Stimulated activated CD8-positive, alpha-beta memory T cell treated with anti-CD3 and anti-CD28 coated beads, Interleukin-12 subunit alpha, Interleukin-12 subunit beta, amount 100 ng/mL, for 4 hours (primary cell): ENCODE measurements at places on chromosomes 16 and 17.

DNA sequence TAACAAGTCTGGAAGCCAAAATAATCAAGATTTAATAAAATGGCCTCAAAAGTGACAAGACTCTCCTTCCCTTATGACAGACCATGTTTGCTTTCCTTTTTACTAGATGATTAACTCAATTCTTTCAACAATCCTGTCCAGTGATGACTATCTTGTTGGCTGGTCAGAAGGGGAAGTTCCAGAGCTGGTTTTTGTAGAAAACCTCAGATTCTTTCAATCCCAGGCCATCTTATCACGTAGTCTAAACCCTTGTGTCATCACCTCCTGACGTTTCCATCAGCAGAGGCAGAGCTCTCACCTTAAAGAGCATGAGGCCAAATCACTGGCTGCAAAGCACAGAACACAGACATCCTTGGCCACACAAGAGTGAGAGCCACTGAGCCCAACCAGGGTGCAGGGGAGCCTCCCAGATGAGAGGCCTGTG is 125.3 kb downstream of the ANKRD11 start:
- no peak for DNase-seq

DNA sequence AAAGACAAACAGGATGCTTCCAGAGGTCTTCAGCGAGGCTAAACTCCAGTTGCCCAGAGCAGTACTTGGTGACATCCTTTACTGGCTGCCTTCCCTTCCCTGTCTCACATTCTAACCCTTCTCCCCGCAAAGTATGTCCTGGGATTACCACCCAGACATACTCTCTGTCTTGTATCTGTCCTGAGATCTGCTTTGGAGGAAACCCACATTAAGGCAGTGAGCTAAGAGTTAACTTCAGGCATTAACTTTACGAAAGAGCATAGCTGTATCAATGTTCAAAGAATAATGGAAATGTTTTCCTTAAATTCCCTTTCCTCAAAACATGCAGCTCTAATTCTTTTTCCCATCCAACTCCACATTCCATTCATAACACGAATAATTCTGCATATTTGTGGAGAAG is 385.2 kb downstream of the NPIPA8 start:
- no peak for DNase-seq

GRCh38 chr16:2039274-2040031 is 8.2 kb downstream of the NTHL1 start:
- no peak for DNase-seq

DNA sequence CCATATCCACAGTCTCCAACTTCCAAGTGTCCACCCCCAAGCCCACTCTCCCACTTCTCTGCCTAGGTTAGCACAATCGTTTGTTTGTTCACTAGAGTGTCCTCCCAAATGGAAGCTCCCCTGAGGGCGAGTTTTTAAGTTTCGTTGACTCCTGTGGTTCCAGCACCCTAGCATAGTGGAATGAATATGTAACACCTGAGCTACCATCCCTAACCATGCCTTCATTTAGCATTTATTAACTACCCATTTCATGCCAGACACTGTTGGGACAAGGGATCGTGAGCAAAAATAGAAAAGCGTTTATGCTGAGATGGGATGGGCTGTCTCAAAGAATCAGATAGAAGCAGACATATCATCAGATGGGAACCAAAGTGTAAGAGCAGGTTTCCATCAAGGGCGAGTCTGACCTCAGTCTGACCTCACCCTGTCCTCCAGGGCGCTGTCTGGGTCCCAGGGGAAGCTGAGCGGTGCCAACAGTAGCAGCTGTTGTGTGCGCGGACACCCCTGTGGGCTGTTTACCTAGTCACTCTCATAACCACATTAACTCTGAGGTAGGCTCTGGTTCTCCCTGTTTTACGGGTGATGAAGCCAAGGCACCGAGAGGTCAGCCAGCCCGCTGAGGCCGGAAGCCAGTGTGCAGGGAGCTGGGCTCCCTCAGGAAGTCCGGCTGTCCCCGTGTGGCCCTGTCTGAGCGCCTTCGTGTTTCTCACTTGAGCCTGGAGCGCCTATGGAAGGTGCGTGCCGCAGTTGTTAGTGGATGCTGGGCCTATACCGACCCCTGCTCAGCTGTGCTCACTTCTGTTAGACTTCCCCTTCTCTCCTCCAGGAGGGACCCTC is 6.2 kb downstream of the CNP start:
- no peak for DNase-seq

GRCh38 chr16:964356-965035 is 6.3 kb downstream of the LMF1 start:
- DNase-seq = peak; percentile 24

- no peak for DNase-seq
These were observed 27.2 kb upstream of the SHISA9 start for GRCh38 chr16:12874186-12874585.

DNA sequence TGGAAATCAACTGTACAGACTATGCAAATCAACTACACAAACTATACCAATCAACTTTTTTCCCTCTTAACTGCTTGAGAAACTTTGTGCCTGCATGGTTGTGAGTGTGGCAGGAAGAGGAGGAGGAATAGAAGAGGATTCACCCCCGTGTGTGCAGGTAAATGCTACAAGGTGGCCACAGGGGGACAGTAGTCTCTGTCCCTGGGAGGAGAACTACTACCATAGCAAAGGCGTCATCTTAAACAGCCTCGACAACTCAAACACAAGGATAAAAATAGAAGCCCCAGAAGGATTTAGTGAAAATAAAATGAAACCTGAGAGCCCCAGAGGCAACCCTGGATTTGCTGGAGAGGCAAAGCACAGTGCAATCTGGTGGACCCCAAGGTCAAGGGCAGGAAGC is 199.5 kb upstream of the DYNLRB2 start:
- no peak for DNase-seq

- no peak for DNase-seq
These were observed 56.4 kb upstream of the FAM20A start for GRCh38 chr17:68657576-68657975.

DNA sequence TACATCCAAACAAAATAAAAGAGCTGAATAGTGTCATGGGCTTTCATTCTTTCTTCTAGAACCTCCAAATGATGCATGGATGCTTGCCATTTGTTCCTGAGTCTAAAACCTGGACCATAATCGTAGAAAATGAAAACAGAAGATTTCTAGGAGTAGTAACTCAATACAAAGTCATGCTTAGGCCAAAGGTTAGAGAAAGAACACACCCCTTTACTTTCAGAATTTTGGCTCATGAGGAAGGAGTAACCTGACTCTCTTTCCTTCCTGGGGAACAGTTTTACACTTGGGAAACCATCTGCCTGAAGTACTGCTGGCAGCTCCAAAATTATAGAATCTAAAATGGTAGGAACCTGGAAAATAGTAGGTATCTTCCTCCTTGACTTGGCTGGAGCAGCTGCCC is 137.2 kb downstream of the SNX11 start:
- no peak for DNase-seq

- DNase-seq = no peak
These were observed at the start of gene CLDN9 for GRCh38 chr16:3012828-3013420. Gene CLDN9 (plus strand): TSS chr16:3012923. CDS start chr16:3013363, 440 bp downstream.

- DNase-seq = no peak
These were observed 5.0 kb upstream of the PVALEF start for GRCh38 chr17:81160306-81160705.
